Hematopoietic multipotent progenitor cell treated with erythropoietin and hydrocortisone succinate and interleukin-3 and kit ligand, for 17 days (in vitro differentiated cells): ENCODE measurements at places on chromosomes 1 and 21.

GRCh38 chr1:56302878-56303277 is 276.5 kb downstream of the PLPP3 start:
- no peak for DNase-seq

DNA sequence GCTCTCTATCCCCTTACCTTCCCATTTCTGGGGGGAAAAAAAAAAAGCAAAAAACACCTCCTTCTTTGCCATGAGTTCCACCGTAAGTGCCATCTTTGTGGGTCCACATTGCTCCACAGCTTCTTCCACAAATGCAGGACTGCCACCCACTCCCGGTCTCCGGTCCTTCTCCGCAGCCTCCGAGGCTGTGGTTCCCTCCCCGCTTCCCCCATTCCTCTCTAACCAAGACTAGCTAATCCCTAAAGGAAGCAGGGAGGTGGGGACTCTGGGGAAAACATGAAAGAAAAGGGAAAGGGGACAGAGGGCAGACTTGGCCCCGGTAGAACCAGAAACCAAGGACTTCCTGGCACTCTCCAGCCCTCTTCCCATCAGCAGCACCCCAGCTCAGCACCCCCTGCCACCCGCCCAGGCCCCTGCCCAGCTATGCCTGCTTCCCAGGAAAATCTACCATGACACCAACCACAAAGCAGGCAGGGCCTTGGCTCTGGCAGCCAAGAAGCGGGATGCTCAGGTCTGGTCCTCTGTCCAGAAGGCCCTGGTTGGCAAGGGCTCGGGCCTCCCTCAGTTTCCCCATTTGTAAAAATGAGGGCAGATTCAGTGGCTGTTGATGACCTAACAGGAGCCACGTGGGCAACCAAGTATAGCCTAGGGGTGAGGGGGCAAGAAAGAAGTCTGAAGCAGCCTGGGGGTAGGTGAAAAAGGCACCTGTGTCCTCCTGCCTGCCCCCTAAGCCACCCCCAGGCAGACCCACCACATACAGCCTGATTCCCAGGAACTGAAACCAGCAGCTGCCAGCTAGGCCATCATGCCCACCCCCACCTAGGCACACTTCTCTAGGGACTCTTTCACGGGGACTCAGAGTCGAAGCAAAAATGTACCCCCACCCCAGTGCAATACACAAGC is 2.5 kb downstream of the EPHA2 start:
- DNase-seq, result no peak

GRCh38 chr1:105416261-105416660 is 1640.2 kb upstream of the PRMT6 start:
- DNase-seq, result no peak

GRCh38 chr1:240619357-240619756 is 7.4 kb upstream of the GREM2 start:
- no peak for DNase-seq

DNA sequence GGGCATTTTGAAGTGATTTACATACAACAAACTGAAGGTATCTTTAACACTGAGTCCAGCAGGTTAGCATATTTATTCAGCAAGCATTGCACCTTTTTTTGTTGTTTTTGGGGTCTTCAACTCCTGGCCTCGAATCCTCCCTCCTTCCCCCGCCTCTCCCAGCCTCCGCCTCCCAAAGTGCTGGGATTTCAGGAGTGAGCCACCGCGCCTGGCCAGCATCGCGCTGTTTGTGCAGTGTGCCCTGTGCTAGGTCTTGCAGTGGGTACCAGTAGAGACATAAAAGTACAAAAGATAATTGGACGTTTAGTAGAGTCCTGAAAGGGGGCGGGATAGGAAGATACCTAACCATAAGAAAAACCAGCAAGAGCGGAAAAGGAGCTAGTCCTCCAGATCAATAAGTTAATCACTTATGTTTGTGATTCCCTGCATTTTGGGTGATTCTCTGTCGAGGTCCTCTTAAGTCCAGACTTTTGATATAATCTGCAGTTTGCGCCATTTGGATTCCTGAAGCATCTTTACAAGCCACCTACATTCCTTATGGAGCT is 111.8 kb downstream of the OSBPL9 start:
- no peak for DNase-seq
